CD4-positive, alpha-beta T cell treated with Interleukin-6 for 4 hours (primary cell): ENCODE measurements at places on chromosomes 11 and 22.
A peak's percentile ranks its signal among the peaks of the same experiment; 100 is the strongest.

DNA sequence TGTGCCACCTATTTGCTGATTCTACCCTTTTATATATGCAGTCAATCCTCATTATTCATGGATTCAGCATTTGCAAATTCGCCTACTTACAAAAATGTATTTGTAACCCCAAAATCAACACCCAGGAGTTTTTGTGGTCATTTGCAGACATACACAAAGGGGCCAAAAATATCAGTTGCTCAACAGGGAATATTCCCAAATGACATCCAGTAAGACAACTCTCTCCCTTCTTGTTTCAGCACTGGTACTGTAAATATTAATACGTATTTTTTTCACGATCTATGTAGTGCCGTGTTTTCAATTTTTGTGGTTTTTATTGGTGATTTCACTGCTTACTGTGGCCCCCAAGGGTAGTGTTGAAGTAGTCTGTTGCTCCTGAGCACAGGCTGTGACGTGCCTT, 11.8 kb upstream of the CAVIN3 start:
- no peak for DNase-seq

DNA sequence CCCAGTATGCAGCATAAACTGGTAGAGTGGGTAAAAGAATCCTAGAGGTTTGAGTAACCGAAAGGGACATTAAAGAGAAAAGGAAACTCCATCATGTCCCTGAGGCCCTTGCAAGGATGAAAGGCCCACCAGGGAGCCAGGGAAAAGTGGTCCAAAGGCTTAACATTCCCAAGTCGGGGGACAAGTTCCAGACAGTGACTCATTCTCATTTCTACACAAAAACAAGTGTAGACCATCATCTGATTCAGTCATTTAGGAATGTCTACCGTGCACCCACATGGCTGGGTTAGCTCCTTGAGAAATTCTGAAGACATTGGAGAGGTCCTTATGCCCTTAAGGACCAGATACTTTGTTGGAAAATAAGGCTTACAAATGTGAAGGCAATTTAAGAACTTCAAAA, 4.8 kb upstream of the NOX4 start:
- no peak for DNase-seq

DNA sequence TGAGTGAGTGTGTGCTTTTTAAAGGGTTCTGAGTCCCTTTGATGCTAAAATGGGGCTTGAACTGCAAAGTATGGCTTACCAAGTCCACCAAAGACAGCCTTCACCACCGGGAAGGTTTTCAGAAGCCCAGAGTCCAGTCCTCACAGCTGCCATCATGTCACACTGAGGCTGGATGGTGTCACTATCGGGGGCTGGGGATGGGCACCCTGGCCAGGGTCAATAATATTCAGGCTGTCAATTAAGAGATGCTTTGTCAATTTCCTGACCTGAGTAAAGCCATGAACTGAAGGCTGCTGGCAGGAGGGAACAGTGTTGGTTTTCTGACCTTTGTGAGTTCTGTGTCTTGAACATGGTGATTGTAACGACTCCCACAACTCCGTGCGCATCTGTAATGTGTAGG, 373.0 kb upstream of the B3GAT1 start:
- DNase-seq = no peak

DNA sequence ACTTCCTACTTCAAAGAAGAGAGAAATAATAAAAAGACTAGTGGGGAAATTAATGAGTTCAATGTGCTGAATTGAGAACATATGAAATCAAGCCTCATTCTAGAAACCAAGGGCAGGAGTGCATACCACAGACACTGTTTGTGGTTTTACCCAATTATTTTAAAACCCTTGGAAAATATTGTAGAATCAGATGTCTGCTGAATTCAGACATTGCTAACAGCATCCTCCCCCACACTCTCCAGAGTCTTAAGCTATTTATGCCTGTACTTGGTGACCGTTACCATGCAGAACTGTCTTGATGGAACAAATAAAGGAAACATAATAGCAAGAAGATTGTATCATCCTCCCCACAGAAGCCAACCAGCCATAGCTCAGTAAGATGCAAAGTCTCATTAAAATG, 850.1 kb downstream of the NTM start:
- DNase-seq = no peak

DNA sequence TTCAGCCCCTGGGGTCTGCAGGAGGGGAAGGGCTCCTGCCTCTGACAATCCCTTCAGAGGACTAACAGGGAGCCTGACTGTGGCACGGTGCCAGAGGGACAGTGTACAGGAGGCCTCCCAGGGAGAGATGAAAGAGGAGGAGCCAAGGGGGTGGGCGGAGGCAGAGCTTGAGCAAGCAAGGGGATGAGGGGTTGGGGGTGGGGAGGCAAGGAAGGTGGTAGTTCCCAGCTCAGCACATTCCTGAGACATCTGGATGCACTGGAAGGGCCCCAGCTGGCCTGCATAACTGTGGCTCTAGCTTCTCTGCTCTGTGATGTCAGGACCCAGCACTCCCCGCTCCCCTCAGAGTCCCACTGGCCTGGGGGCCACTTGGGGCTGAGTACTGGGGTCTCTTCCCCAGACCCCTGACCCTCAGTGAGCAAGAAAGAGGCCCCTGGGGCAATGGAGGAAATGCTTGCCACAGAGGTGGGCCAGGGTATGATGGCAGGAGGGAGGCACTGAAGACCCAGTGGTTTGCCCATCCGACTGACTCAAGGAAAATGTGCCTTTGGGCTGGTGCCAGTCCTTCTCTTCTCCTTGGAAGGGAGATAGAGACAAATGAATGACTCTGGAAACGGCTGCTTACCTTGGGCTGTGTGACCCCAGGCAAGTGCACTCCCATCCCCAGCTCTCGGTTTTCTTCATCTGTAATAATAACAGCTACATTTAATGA, 13.3 kb downstream of the CREB3L1 start:
- DNase-seq = no peak

- peak; percentile 55 for DNase-seq
Measured at GRCh38 chr11:62444236-62444833, 25.5 kb downstream of the SCGB1A1 start.

GRCh38 chr11:9601876-9602199, 28.4 kb downstream of the WEE1 start:
- no peak for DNase-seq

DNA sequence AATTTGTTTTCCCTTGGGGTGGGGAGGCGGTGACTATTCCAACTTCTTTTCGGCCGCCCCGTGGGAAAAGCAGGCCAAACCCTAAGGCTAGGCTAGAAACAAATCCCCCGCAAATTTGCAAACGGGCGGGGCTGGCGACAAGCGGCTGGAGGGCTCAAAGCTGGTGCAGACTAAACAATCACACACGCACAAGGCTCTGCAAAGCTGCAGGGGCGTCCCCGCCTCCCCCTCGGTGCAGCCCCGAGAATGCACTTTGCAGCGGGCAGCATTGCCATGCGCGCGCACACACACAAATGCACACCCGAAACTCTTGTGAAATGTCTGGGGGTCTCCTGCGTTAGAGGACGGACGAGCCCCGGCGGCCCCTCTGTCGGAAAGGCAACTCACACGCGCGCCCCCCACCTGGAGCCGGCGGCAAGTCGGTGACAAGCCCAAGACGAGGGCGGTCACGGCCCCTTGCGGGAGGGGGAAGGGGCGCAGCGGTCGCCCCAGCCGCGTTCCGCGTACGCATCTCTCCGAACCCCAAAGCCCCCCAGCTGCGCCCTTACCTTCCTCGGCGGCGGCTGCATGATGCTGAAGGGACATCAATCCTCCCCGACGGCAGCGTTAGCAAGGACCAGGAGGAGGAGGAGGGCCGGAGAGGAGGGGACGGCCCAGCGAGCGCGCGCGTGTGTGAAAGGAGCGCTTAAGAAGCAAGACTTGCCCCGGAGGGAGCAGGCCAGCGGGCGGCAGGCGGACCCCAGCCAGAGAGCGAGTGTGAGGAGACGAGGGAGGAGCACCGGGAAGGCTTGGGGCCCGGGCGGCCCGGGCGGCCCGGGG, 600 bp downstream of the FCHSD2 start:
- DNase-seq = peak; percentile 74

DNA sequence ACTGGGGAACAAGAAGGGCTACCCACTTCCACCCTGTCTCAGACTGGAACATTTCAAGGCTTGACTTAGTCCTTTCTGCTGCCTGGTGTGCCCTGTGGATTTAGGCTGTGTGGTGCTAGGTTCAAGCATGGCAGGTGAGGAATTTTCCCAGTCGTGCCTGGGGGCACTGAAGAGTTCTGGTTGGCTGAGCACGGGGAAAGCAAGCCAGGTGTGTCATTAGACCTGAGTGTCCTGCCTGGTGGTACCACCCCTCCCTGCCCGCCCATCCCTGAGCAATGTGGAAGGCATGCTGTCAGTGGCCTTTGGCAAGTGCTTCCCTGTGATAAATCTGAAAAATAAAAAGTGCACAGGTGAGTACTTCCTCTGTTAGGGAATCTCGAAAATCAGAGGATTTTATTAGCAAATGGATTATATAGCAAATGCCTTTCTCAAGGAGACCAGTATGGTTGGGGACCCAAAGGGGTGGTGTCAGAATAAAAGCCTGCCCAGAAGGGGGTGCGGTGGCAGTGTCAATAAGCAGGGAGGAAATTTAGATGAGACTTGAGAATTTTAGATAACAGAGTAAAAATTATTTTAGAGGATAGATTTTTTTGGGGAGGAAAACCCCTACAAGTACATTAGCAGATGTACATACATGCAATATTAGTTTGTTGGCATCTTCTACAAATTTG, 22.8 kb downstream of the TEAD1 start:
- DNase-seq = no peak

GRCh38 chr11:128517451-128518230, 69.7 kb downstream of the ETS1 start:
- no peak for DNase-seq

GRCh38 chr22:49760280-49760629, 67.4 kb downstream of the BRD1 start:
- DNase-seq = no peak

DNA sequence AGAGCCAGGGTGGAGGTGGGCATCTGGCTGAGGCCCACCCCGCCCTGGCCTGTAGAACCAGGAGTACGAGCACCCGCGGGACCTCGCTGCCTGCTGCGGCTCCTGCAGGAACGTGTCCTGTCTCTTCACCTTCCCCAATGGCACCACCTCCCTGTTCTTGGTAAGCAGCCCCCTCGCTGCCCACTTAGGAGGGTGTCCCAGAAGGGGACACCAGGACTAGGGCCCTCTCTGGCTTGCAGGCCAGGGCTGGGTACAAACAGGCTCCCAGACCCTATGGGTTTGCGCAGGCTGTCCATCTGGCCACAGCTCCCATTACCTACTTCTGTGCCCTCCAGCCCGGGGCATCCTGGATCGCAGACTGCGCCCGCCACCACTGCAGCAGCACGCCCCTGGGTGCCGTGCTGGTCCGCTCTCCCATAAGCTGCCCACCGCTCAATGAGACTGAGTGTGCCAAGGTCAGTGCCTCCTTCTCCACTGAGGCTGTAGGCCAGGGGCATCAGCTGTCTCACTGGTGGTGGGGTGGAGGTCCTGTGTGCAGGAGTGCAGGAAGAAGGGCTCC, 77.5 kb upstream of the MYOD1 start:
- DNase-seq = no peak

GRCh38 chr22:31340360-31340759, 5.8 kb downstream of the PATZ1 start:
- no peak for DNase-seq
